ENCODE measurements at places on chromosomes 6 and 20.

- DNase-seq: no peak
Measured at GRCh38 chr6:16841241-16841640, 80.0 kb upstream of the ATXN1 start.

DNA sequence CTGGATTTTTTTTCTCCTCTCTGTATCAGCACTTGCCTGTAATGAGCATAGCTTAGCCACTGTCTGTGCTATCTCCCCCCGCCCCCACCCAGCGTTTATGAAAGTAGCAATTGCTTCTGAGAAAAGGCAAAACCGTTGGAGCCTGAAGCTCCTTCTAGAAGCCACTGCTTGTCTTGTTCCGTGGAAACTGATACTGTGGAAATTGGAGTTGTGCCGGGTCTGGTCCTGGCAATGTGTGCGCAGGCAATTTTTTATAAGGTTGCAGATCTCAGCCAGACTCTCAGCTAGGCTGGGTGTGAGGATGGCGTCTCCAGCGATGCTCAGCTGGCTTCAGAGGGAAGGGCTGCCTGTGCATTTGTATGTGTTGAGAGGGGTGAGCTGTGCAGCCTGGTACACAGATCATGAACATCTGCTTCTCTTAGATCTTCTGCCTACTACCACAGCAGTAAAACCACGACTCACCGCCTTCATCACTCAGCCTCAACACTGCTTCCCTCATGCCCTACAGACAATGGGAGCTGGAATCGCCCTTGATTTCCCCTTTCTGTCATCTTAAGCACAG lies 72.4 kb upstream of the GTSF1L start:
- DNase-seq: no peak

DNA sequence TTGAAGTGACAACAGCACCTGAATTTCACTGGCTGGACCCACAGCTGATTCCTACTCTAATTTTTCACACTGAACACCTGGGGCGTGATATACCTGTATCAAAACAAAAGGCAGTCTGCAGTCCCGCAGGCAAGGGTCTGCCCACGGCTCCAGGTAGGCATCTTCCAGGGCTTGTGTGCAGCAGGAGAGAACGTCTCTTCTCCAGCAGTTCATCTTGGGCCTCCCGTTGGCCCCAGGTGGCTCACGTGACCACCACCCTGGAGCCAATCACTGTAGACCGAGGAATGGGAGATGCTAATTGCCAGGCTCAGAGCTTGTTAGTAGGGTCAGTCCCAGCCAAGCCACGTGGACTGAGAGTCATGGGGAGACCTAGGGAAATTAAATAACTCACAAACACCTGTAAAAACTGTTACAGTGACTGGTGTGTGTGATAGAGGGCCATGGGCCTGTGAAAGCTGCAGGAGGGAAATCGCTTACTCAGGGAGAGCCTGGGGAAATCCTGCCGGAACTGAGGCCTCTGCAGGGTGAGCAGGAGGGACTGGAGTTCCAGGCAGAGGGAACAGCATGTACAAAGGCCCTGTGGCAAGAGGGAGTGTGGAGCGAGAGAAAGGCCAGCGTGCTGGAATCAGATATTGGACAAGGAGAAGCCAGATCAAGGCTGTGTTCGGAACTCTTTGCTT lies 83.4 kb downstream of the EYA2 start:
- DNase-seq: no peak

- DNase-seq: peak; percentile 73
Measured at GRCh38 chr6:33824461-33825154, 20.8 kb upstream of the MLN start.

DNA sequence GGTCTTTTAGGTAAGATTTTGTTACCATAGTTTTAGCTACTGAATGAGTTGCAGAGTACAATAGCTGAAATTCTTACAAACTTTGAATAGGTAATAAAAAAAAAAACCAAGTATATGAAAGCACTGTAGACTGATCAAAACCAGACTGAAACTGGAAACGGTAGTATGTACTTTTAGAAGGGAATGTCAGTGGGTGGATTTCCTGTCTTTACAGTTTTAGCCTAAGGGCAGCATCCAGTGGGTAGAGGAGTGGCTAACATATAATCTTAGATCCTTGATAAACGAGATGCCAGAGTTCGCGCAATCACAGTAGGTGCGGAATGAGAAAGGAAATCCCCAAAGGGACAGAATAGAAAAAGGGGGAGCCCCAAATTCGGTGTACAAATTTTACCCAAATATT lies 385.9 kb upstream of the RUNX2 start:
- peak; percentile 66 for DNase-seq

GRCh38 chr6:23175391-23175790 lies 606.0 kb downstream of the HDGFL1 start:
- DNase-seq: peak; percentile 53

DNA sequence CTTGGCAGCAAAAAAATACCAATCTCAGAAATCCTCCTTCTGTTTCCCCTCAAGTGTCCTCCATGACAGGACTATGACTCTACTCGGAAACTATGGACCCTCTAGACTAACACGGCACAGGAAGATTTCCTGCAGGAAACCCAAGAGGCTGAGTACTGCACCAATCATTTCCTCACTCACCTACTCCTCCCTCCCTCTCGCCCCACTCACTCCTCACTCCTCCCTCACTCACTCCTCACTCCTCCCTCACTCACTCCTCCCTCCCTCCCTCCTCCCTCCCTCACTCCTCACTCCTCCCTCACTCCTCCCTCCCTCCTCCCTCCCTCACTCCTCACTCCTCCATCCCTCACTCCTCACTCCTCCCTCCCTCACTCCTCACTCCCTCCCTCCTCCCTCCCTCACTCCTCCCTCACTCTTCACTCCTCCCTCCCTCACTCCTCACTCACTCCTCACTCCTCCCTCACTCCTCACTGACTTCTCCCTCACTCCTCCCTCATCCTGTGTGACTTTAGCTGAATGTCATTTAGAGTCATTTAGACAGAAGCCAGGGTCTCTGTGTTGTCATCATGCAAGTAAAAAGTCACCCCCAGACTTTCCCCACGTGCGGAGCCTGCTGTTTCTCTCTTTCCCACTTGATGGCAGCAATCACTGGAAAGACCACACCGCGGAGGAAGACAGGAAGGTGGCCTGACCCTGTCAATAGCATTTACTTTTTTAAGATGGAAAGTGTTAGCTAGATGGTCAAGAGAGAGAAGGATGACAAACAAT lies 226.8 kb upstream of the PDE10A start:
- DNase-seq: peak; percentile 54

GRCh38 chr6:108476376-108476775 lies 84.3 kb upstream of the FOXO3 start:
- no peak for DNase-seq

DNA sequence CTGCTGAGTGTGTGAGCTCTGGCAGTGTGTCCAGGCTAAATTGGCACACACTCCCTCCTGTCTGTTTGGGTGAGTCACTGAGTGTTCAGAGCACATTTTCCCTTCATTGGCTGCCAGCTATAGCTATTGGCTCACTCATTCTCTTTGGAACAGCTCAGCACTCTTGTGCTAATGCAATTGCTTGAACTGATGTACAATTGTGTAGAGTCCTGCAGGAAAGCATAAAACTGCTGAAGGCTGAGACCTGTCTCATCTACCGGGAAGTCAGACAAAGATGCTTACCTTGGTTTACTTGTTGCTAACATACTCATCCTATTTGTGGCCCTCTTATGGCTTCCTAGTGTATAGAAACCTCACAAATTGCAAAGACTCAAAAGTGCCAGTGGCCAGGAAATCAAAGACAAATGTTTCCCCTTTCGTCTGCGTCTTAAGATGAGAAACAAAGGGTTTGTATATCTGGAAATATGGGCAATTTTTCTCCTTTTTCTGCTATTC lies 351.0 kb downstream of the BCKDHB start:
- DNase-seq: peak; percentile 98

- DNase-seq: peak; percentile 46
Measured at GRCh38 chr6:124536842-124537191, 425.4 kb upstream of the RNF217 start.

- DNase-seq: no peak
Measured at GRCh38 chr20:64083804-64084684, at the start of gene LKAAEAR1. TSS of gene LKAAEAR1 (minus strand) at chr20:64084398. CDS start at chr20:64084219, 179 bp downstream.

GRCh38 chr6:129015721-129016120 lies 132.8 kb downstream of the LAMA2 start:
- no peak for DNase-seq

DNA sequence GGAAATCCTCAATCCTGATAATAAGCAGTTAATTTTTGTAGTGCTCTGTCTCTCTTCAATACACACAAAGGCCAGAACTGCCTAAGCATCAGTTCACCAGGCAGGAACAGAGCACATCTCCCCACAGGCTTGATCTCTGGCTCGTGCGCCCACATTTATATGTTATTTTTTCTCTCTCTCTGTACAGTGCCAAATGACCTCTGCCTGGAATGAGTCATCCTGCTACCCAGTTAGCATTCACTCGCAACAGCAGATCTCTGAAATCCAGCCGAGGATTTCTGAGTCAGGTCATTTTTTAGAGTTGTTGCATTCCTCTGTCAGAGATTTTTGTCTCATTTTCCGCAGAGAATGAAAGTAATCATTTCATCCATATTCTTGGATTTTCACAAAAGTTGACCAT lies 107.1 kb downstream of the COL12A1 start:
- peak; percentile 88 for DNase-seq

GRCh38 chr20:21640556-21640955 lies 64.9 kb upstream of the PAX1 start:
- DNase-seq: peak; percentile 45

GRCh38 chr20:1534526-1534925 lies 23.0 kb downstream of the SIRPD start:
- no peak for DNase-seq

GRCh38 chr20:52746190-52746589 lies 226.0 kb upstream of the TSHZ2 start:
- no peak for DNase-seq

- DNase-seq: no peak
Measured at GRCh38 chr6:2016040-2016439, 229.4 kb downstream of the GMDS start.

DNA sequence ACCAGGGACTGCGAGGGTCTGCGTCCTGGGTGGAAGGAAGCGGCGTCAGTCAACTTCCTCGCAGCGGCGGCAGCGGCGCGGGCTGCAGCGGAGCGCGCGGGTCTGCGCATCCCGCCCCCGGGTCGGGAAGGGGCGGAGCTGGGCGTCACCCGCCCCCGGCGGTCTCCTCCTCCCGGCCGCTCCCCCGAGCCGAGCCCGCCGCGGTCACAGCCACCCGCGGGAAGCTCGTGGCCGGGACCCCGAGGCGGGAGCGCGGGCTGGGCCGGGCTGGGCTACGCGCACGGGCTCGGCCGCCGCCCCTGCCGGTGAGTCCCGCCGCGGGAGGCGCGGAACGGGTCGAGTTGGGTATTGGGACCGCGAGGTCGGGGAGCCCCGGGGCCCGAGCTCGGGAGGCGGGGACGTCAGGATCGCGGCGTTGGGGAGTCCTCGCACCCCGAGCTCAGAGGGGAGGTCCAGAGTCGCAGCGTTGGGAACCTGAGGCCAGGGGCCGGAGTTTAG lies at the start of gene PAQR8:
PAQR8 (plus strand) TSS at position 207 of the 498 bp plus-strand sequence. CDS start 41,063 bp downstream, outside the sequence.
- peak; percentile 23 for DNase-seq

GRCh38 chr6:1423578-1423977 lies 34.2 kb downstream of the FOXF2 start:
- no peak for DNase-seq

DNA sequence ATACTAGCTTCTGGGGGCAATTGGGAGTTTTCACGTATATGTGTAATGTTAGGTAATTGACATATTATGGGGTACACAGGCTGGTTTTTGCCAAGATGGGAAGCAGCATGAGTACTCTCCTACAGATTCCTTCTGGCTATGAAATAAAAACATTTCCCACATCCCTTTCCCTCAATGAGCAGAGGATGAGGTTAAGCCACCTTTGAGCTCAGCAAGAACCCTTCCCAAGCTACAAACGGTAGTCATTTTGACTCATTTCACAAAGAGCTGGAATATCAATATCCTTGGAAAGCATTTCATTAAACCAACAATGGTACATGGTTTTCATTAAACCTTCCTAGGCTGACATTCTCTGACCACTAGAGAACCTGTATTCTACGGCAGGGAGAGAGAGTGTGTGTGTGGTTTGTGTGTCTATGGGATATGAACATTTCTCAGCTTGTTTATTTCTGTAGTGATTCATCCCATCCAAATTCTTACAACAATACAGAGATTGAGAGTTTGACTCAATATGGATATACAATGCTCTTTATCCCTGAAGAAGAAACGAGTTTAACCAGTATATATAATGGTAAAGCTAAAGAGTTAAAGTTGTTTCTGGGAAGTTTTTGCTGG lies 119.5 kb downstream of the ARHGAP18 start:
- peak; percentile 55 for DNase-seq

- DNase-seq: no peak
Measured at GRCh38 chr6:69280858-69281257, 516.0 kb downstream of the LMBRD1 start.

DNA sequence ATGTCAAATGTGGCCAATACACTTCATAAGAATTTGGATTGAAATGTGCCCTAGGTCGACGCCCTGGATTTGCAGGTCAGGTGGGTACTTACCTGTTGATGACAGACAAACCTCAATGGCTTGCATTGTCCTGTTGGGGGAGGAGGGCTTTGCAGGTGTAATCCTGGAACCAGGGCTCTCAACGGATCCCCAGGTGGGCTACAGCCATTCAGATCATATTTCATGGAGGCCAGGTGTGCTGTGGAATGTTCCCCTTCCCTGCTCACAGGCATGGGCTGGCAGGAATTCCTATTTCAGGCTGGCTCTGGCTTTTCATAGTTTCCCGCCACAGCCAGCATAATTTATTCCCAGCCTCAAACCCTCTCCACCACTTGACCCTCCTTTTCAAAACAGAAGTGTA lies 254.7 kb downstream of the SMOC2 start:
- DNase-seq: no peak

DNA sequence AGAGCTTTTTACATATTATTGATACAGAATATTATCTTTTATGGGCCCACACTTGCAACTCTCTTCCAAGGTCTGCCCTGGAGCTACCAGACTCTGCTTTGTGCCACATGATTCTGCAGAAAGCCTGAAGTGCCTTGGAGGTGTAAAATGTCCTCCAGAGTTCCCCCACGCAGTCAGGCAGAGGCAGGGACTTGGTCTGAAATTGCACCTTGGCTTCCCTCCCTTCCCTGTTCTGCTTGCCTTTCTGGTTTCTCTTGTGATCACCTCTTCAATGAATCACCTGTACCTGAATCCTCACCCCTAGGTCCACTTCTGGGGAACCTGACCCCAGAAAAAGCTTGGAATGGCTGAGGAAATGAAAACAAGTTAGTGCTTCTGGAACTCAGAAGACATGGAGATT lies 43.0 kb upstream of the TGM2 start:
- no peak for DNase-seq

GRCh38 chr6:167831281-167831828 lies 4.6 kb downstream of the AFDN start:
- no peak for DNase-seq

DNA sequence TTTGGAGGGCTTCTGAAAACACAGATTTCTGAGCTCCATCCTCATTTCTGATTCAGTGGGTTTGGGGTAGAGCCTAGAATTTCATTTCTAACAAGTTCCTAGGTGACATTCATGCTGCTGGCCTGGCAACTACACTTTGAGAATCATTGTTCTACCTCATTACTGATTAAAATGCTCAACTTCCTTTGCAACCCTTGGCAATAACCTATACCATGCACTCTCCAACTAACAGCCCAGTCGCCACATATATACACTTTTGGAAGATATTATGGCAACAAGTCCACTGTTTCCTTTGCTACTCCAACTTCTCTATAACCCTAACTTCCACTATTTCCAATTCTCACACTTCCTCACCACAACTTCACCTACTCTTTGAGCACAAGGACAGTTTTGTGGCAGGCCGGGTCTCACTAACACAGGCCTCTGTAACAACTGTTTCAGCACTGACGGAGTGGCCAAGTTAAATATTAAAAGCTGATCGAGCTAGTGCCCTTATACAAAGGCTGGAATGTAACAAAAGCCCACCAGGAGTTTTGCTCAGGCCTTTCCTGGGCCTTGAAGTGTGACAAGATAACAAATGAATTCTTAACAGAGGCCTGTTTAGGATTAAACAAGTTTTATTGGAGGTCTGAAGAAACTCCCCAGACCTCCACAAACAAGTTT lies 32.1 kb upstream of the RAB23 start:
- no peak for DNase-seq
